Suprapubic skin (tissue), 4 donors: ENCODE measurements at places on chromosomes 11 and 22. TPM values are rescaled to one million over a fixed set of nuclear protein-coding genes. Genes with fewer than 3 reads are reported as not detected.

The FIBIN gene
- 4.6 TPM for total RNA-seq

The RASSF10 gene
- 22.0 TPM for total RNA-seq

- no peaks in the 10 kb centered on the region for H3K36me3 ChIP-seq
- no peaks in the 10 kb centered on the region for H3K4me1 ChIP-seq
- H3K27me3 ChIP-seq, result no peaks in the 10 kb centered on the region
- no peak overlapping the region for H3K4me3 ChIP-seq
Observed at GRCh38 chr11:130854483-130854882, 61.8 kb downstream of the SNX19 start.

The HSPB2 gene
- 3.1 TPM for total RNA-seq

GRCh38 chr11:128693416-128693712 lies 508 bp upstream of the FLI1 start:
- H3K4me1 ChIP-seq, result peaks cover 47% of the 10 kb centered on the region
- peak overlapping the region; percentile 54 for H3K4me3 ChIP-seq
- peak overlapping the region; percentile 84 for H3K27ac ChIP-seq
- peaks cover 78% of the 10 kb centered on the region for H3K27me3 ChIP-seq

- H3K27ac ChIP-seq, result no peak overlapping the region
- no peaks in the 10 kb centered on the region for H3K36me3 ChIP-seq
- no peak overlapping the region for H3K4me3 ChIP-seq
- no peaks in the 10 kb centered on the region for H3K4me1 ChIP-seq
- no peak for DNase-seq
- H3K27me3 ChIP-seq, result no peaks in the 10 kb centered on the region
Observed at GRCh38 chr11:74543991-74544390, 48.4 kb upstream of the POLD3 start.

DNA sequence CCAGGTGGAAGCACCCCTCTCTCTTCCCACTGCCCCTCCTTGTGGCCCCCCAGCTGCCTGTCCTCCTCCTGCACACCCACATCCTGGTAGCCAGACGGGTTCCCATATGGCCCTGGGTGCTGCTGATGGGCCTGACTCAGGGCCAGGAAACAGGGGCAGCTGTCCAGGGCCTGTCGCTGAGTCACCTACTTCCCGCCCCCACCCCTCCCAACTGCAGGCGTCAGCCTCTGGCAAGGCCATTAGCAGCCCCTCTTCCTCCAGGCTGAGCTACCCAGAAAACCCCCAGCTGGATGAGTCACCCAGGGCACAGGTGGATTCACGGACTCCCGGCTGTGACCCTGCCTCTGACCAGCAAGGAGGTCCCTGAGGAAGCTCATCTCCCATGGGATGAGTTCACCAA lies 6.9 kb upstream of the GAL start:
- H3K4me3 ChIP-seq, result no peak overlapping the region
- H3K4me1 ChIP-seq, result peaks cover 7% of the 10 kb centered on the region
- H3K27ac ChIP-seq, result no peak overlapping the region
- DNase-seq, result no peak
- no peaks in the 10 kb centered on the region for H3K36me3 ChIP-seq

DNA sequence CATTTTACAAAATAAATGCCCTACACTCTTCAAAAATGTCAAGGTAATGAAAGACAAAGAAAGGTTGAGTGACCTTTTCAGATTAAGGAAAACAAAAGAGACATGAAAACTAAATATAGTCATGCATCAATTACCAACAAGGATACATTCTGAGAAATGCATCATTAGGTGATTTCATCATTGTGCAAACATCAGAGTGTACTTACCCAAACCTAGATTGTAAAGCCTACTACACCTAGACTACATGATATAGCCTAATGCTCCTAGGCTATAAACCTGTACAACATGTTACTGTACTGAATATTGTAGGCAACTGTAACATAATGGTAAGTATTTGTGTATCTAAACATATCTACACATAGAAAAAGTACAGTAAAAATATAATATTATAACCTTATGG lies 26.7 kb downstream of the INTS4 start:
- H3K4me3 ChIP-seq, result no peak overlapping the region
- H3K4me1 ChIP-seq, result no peaks in the 10 kb centered on the region
- no peak overlapping the region for H3K27ac ChIP-seq
- no peak for DNase-seq
- H3K36me3 ChIP-seq, result peaks cover 24% of the 10 kb centered on the region

GRCh38 chr11:97854357-97854756 lies 1166.4 kb upstream of the CNTN5 start:
- no peak overlapping the region for H3K4me3 ChIP-seq
- H3K27me3 ChIP-seq, result no peaks in the 10 kb centered on the region
- DNase-seq, result no peak

DNA sequence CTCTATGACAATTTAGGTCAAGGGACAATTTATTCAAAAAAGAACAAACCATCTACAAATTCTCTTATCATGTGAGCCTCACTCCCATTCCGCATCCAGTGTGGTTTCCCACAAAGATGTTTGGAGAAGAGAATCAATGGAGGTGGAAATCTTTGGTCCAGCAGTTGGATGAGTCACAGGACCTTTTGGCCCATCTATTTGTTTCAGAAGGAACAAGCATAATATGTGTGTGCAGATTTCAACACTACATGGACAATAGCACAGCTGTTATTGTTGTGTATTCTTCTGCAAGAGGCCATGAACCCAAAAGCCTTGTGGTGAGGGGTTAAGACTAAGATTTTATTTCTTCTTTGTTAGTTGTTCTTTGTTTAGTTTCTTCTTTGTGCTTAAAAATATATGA lies 61.6 kb downstream of the OR10A6 start:
- H3K27me3 ChIP-seq, result no peaks in the 10 kb centered on the region
- H3K4me1 ChIP-seq, result no peaks in the 10 kb centered on the region
- H3K4me3 ChIP-seq, result no peak overlapping the region
- no peaks in the 10 kb centered on the region for H3K36me3 ChIP-seq
- no peak for DNase-seq

The BRD1 gene
- 84.0 TPM for total RNA-seq

- no peaks in the 10 kb centered on the region for H3K27me3 ChIP-seq
- H3K4me1 ChIP-seq, result peaks cover 51% of the 10 kb centered on the region
- peak overlapping the region; percentile 58 for H3K27ac ChIP-seq
Observed at GRCh38 chr22:37996515-37997246, 12.3 kb upstream of the SOX10 start.

DNA sequence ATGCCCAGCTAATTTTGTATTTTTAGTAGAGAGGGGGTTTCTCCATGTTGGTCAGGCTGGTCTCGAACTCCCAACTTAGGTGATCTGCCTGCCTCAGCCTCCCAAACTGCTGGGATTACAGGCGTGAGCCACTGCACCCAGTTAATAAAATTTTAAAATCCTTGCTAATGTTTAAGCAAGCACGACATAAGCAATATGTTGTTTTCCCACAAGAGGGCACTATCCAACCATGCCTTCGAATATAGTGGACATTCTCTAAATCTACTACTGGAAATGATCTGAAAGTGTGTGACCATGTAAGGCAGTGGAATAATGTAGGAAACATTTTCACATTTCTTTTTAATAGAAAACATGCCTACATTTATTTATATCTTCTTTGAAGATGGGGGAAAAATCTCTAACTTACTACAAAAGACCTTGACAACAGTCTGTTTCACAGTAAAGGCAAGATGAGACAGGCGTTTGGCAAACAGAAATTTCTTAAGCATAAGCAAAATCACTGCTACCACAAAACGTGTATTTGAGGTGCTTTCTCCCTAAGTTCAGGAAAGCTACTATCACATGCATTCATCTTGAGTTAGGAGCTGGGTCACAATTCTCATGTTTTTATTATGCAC lies 38.2 kb downstream of the PITPNB start:
- peaks cover 35% of the 10 kb centered on the region for H3K4me1 ChIP-seq
- no peak overlapping the region for H3K4me3 ChIP-seq
- peak overlapping the region; percentile 19 for H3K27ac ChIP-seq
- peaks cover 12% of the 10 kb centered on the region for H3K36me3 ChIP-seq
- H3K27me3 ChIP-seq, result no peaks in the 10 kb centered on the region

The SLC3A2 gene
- total RNA-seq, result 181 TPM

DNA sequence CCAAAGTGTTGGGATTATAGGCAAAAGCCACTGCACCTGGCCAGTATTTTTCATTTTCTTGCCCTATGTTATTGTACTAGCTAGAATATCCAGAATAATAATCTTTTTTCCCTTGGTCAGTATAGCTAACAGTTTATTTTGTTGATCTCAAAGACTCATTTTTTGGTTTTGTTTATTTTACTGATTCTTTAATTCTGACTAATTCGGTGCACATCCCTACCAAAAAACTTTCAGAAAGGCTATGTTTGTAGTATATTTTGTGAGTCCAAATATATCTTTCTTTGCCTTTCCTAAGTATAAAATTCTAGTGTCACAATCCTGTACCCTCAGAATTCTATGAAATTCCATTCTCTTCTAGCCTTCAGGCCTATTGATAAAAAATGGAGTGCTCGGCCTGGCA lies 84.3 kb downstream of the PHF21A start:
- no peak overlapping the region for H3K4me3 ChIP-seq
- peaks cover 19% of the 10 kb centered on the region for H3K4me1 ChIP-seq
- H3K27ac ChIP-seq, result no peak overlapping the region
- no peaks in the 10 kb centered on the region for H3K27me3 ChIP-seq
- no peaks in the 10 kb centered on the region for H3K36me3 ChIP-seq

- H3K27ac ChIP-seq, result no peak overlapping the region
- peaks cover 29% of the 10 kb centered on the region for H3K4me1 ChIP-seq
- no peaks in the 10 kb centered on the region for H3K27me3 ChIP-seq
Observed at GRCh38 chr11:66112601-66113499, 42.8 kb downstream of the PACS1 start.

- no peak for DNase-seq
- H3K27me3 ChIP-seq, result no peaks in the 10 kb centered on the region
- no peaks in the 10 kb centered on the region for H3K36me3 ChIP-seq
- no peaks in the 10 kb centered on the region for H3K4me1 ChIP-seq
- no peak overlapping the region for H3K27ac ChIP-seq
Observed at GRCh38 chr11:21622995-21623394, 569.9 kb upstream of the ANO5 start.

DNA sequence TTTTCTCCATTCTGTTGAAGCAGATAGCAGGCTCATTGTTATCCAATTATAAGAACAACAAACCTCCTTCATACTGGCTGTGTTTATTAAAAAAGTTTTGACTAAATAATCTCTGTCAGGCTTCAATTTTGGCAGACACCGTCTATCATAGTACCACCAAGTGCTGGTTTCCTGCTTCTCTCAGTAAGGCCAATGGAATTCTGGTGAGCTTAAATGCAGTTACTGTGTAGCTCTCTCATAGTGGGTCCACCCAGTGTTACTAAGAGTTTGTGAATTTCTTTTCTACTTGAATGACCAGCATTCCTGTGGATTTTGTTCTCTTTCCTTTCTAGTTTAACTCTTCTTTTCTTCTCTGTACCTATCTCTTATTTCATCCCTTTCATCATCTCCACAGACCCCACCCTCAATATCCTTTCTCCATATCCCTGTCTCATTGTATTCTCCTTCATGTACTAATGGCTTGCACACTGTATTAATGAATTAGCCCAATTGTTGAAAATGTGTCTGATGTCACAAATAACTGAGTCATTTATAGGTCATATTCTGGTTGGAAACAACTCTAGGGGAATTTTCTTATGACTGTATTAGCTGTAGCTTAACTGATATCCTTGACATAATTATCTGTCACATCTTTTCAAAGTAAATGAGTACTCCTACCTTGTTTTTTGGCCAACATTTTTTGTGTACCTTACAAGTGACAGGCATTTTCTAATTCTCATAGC lies 372.1 kb downstream of the FAT3 start:
- H3K27me3 ChIP-seq, result no peaks in the 10 kb centered on the region
- no peak overlapping the region for H3K27ac ChIP-seq
- DNase-seq, result no peak
- no peaks in the 10 kb centered on the region for H3K4me1 ChIP-seq
- H3K4me3 ChIP-seq, result no peak overlapping the region
- H3K36me3 ChIP-seq, result no peaks in the 10 kb centered on the region

DNA sequence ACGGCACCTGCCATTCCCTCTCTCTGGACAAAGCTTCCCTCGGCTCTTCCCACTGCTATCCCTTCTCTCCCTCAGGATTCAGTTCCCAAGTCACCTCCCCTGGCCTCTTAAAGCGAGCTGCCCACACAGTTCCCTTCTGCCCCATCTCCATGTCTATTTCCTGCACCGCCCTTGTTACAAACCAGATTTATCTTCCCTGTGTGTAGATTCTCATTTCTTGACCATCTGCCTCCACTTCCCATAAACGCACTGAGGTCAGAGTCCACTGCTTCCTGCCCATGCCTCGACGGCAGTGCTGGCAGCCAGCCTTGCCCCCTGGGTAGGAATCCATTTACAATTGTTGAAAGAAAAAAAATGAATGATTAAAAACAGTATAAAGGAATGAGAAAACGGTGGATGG lies 11.6 kb upstream of the APOBEC3B start:
- no peaks in the 10 kb centered on the region for H3K4me1 ChIP-seq
- H3K4me3 ChIP-seq, result no peak overlapping the region
- no peak overlapping the region for H3K27ac ChIP-seq
- no peak for DNase-seq

- H3K36me3 ChIP-seq, result peaks cover 8% of the 10 kb centered on the region
- no peaks in the 10 kb centered on the region for H3K4me1 ChIP-seq
- peak; percentile 32 for DNase-seq
Observed at GRCh38 chr11:67664696-67665540, 9.5 kb downstream of the ALDH3B2 start.

DNA sequence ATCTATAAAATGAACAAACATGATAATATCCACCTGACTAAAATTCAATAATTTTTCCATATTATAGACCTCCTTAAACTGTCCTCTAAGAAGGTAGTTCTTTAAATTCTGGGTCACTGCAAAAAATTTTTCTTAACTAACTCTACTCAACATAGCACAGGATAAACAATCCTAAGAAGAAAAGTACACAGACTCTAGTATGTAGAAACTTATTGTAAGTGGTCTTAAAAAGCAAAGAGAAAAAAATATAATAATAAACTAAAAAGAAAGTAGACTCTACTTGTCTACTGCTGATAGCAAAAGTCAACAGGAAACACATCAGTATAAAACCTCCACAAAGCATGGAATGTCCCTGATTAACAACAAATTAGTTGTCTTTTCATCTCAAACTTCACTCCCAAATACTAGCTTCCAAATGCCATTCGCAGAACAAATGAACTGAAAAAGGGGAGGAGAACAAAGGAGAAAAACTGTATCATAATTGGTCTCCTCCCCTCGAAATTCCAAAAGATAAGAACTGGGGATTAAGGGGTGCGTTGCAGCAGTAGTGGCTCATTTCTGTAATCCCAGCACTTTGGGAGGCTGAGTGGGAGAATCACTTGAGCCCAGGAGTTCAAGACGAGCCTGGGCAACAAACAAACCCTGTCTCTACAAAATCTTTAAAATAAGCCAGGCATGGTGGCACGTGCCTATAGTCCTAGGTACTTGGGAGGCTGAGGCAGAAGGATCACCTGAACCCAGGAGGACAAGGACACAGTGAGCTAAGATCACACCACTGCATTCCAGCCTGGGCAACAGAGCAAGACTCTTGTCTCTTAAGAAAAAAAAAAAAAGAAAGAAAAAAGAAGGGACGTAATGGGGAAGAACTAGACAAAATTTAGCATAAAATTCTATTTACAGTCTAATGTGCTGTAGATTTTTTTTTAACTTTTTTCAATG lies 6.5 kb downstream of the FCHSD2 start:
- H3K4me1 ChIP-seq, result peaks cover 7% of the 10 kb centered on the region
- H3K27ac ChIP-seq, result no peak overlapping the region
- DNase-seq, result no peak
- no peak overlapping the region for H3K4me3 ChIP-seq
- no peaks in the 10 kb centered on the region for H3K27me3 ChIP-seq
- H3K36me3 ChIP-seq, result peaks cover 3% of the 10 kb centered on the region
